ENCODE measurements at places on chromosomes 1 and 21. TPM values are rescaled to one million over a fixed set of nuclear protein-coding genes. Genes with fewer than 3 reads are reported as not detected.

Gene ASCL5
- not detected for total RNA-seq

Gene RGS16
- total RNA-seq, result 1.3 TPM

Gene IFNLR1
- not detected for total RNA-seq

Gene GLUL
- 353 TPM for total RNA-seq

Gene HHIPL2
- not detected for total RNA-seq

Gene SLC6A17
- total RNA-seq, result 1.0 TPM

Gene IL10
- not detected for total RNA-seq

Gene SPRR2A
- total RNA-seq, result not detected

Gene NR0B2
- not detected for total RNA-seq

Gene ARHGAP30
- not detected for total RNA-seq

Gene OR2T2
- total RNA-seq, result not detected

Gene RNF19B
- 12.1 TPM for total RNA-seq

Gene IPP
- 5.6 TPM for total RNA-seq

Gene SLC5A9
- total RNA-seq, result 0.17 TPM

Gene CR2
- total RNA-seq, result not detected

Gene G0S2
- 0.33 TPM for total RNA-seq

Gene SORT1
- total RNA-seq, result 10.3 TPM

Gene TMEM222
- 24.8 TPM for total RNA-seq

Gene ELF3
- total RNA-seq, result under 0.01 TPM

Gene TEX38
- not detected for total RNA-seq

Gene PWP2
- 13.9 TPM for total RNA-seq

All from dermis lymphatic vessel endothelial cell (primary cell).